Stimulated activated CD8-positive, alpha-beta memory T cell treated with anti-CD3 and anti-CD28 coated beads, Interleukin-4, amount 100 ng/mL, for 4 hours (primary cell): ENCODE measurements at places on chromosomes 6 and 20.

DNA sequence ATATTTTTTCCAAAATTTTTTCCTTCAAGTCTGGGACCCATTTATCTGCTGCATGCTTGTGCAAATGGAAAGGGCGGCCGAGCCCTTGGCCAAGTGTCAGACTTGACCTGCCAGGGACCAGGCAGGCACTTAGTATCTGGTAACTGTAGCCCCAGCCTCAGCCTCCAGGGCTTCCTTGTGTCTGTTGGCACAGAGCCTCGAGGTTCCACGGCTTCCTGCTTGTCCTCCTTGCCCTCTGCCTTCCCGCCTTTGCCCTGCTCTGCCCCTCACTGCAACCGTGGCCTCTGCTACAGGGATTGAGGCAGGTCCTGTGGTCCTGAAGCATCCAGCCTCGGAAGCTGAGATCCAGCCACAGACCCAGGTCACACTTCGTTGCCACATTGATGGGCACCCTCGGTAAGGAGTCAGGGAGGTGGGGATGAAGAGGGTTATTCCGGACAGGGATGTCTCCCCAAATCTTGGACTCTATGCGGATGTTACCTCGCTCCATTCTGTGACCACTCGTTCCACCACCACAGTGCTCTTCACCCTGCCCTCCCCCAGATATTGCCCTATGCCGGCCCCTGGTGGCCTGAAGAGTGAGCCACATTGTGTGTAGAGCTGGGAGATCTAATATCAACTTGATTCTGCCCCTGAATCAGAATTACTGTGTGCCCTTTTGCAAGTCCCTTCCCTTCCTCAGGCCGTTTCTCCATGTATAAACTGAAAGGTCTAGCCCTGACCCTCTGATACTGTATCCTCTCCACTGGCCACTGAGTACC is 41.5 kb upstream of the SRF start:
- no peak for DNase-seq

DNA sequence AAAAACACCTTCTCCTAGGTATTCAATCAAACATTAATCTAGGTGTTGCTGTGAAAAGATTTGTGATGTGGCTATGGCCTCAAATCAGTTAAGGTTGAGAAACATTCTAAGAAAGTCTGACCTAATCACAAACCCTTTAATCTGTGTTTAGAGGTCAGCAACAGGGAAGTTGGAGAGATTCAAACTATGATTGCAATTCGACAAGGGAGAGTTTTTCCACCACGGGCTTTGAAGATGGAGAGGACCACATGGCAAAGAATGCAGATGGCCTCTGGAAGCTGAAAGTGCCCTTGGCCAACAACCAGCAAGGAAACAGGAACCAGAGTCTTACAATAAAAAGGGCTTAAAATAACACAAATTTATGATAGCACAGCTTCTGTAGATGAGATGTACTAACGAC is 29.6 kb upstream of the LGSN start:
- DNase-seq = no peak

GRCh38 chr6:98514796-98515195 is 319.6 kb upstream of the POU3F2 start:
- no peak for DNase-seq

DNA sequence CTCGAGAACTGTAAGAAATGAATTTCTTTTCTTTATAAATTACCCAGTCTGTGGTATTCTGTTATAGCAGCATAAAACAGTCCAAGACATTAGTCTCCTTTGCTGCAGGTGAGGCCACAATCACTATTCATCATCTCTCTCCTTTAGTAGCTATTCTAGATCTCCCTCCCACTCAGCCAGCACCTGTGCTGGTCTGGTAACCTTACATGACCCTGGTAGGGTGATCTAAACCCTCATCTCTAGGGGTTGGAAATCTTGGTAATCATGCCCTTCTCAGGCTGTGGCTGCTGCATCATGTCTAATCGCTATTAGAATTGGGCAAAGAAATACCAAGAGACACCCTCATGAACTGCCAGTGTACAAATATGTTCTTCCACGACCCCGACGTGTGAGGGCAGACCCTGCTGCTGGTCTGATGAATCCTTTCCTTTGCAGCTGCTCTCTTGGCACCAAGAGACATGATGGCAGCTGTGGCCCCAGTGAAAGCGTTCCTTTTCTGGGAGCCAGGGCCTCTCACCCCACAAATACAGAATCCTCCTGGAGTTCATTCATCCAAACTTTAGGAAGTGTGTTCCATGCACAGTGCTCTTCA is 23.0 kb upstream of the IGF2R start:
- no peak for DNase-seq
